ENCODE measurements at places on chromosomes 7 and 10. TPM values are rescaled to one million over a fixed set of nuclear protein-coding genes. Genes with fewer than 3 reads are reported as not detected.
A peak's percentile ranks its signal among the peaks of the same experiment; 100 is the strongest.

The TMEM270 gene
- total RNA-seq, result not detected

GRCh38 chr7:92720604-92721350 is 115.6 kb downstream of the CDK6 start:
- H3K4me3 ChIP-seq, result no peak overlapping the region
- no peak for DNase-seq
- no peaks in the 10 kb centered on the region for H3K27me3 ChIP-seq
- no peaks in the 10 kb centered on the region for H3K36me3 ChIP-seq
- no peaks in the 10 kb centered on the region for H3K4me1 ChIP-seq

The SPDYE9 gene
- not detected for total RNA-seq

DNA sequence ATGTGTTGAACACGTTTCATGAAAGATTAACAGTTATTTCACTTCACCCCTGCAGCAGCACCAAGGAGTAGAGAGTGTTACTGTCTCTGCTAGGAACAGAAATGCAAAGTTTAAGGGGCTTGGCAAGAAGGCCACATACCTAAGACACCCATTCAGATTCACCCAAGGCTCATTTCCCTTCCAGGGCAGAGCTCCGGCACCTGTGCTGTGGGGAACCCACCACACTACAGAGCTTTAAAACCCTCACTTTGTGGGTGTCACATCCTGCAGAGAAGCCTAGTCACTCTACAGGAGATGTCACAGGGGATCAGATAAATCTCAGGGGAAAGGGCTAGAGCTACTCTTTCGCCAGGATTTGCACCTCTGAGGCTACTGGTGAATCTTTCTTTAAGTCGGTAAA is 176.1 kb upstream of the KLF6 start:
- no peaks in the 10 kb centered on the region for H3K36me3 ChIP-seq
- no peak for DNase-seq
- no peak overlapping the region for H3K4me3 ChIP-seq
- no peaks in the 10 kb centered on the region for H3K4me1 ChIP-seq

DNA sequence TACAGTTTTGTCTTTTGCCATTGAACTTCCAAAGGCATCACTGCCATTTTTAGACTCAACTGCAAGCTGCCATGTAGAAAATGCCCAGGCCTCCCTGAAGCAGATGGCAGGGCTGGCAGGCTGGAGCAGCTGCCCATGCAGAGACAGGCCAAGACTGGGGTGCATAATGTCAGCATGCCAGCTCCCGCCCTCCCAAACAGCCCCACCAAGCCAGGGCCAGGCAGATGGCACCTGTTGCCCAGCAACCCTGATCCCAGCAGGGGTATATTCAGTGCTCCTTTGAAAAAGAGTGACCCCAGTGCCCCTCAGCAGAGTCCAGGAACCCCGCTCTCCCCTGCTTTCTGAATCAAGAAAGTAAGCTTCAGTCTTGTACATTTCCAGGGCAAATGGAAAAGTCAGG is 32.6 kb downstream of the VSTM4 start:
- no peaks in the 10 kb centered on the region for H3K4me1 ChIP-seq
- H3K27ac ChIP-seq, result no peak overlapping the region

DNA sequence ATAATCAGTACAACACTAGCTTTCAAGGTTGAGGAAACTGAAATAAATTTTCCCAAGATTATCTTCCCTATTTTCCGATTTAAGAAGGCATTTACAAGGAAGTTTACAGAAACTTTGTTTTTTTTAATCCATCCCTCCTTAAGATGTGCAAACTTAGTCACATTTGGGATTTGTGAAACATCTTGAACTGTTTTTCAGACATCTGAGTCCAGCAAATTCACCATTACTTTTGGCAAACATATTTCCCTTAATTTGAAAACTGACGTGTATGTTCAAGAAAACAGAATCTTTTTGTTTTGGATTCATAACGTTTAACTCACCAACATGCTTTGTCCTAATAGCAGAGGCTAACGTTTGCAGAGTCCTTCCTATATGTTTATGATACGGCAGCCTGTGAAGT is 19.5 kb downstream of the GLI3 start:
- no peaks in the 10 kb centered on the region for H3K27me3 ChIP-seq
- peaks cover 2% of the 10 kb centered on the region for H3K36me3 ChIP-seq
- DNase-seq, result no peak
- no peak overlapping the region for H3K27ac ChIP-seq
- H3K4me3 ChIP-seq, result no peak overlapping the region

GRCh38 chr7:152986376-152986775 is 226.8 kb downstream of the ACTR3B start:
- no peaks in the 10 kb centered on the region for H3K36me3 ChIP-seq
- DNase-seq, result no peak
- no peak overlapping the region for H3K4me3 ChIP-seq

The STK31 gene
- 0.94 TPM for total RNA-seq

DNA sequence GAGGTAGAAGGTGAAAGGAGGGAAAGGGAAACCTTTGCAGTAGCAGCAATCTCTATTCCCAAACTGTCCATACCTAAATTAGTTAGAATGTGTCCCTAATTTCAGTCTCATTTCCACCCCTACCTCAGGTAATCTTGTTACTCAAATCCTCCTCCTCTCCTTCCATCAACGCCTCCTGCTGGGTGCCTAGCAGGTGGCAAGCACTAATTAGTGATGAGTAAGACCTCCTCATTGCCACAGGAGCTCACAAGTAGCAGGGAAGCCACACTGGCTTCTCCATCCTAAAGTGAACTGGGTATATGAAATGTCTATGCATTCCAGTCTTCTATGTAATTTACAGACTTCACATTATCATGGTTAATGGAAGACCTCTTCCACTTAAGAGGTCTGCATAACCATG is 25.7 kb upstream of the FAM133B start:
- H3K27ac ChIP-seq, result no peak overlapping the region
- no peak overlapping the region for H3K4me3 ChIP-seq
- no peaks in the 10 kb centered on the region for H3K27me3 ChIP-seq
- no peak for DNase-seq
- no peaks in the 10 kb centered on the region for H3K4me1 ChIP-seq

The NPSR1 gene
- total RNA-seq, result not detected

GRCh38 chr10:81135851-81136250 is 598.1 kb downstream of the SH2D4B start:
- H3K4me1 ChIP-seq, result no peaks in the 10 kb centered on the region
- no peak overlapping the region for H3K4me3 ChIP-seq
- no peaks in the 10 kb centered on the region for H3K27me3 ChIP-seq
- H3K36me3 ChIP-seq, result no peaks in the 10 kb centered on the region

GRCh38 chr10:3704565-3705325 is 80.3 kb downstream of the KLF6 start:
- H3K4me3 ChIP-seq, result no peak overlapping the region
- no peaks in the 10 kb centered on the region for H3K4me1 ChIP-seq
- no peak overlapping the region for H3K27ac ChIP-seq
- H3K27me3 ChIP-seq, result no peaks in the 10 kb centered on the region
- DNase-seq, result no peak

DNA sequence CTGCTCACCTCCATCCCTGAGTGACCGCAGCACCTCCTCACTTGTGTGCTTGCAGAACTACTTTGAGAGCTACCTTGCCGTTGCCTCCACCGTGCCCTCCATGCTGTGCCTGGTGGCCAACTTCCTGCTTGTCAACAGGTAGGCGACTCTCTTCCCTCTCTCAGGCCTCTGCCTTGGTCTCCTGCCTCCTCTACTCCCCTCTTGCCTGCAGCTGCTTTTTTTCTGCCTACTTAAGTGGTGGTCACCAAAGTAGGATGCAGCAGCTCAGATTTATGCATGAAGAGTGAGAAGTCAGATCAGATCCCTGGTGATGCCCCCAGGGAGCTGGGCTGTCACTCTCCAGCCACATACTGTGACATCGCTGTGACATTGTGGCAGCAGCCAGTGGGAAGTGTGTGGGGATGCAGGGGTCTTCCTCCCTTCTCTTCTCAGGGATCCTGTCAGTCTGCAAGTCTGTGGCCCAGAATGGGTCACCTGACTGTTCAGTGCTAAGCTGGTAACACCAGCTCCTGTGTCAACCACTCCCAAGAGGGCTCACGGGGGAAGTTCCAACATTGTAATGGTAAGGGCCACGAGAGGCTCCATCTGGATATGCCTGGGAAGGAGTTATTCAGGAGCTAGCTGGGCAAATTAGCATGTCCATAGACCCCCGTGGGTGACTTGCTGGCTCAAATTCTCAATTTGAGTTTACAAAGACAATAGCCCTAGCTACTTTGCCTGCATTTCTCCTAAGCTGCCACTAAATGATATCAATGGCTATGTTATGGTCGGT is 25.3 kb downstream of the SLC29A3 start:
- no peak overlapping the region for H3K27ac ChIP-seq
- H3K4me3 ChIP-seq, result no peak overlapping the region
- H3K36me3 ChIP-seq, result no peaks in the 10 kb centered on the region
- H3K27me3 ChIP-seq, result no peaks in the 10 kb centered on the region
- no peak for DNase-seq
- no peaks in the 10 kb centered on the region for H3K4me1 ChIP-seq

GRCh38 chr7:100694098-100694745 is at the start of gene GIGYF1:
Gene GIGYF1, minus strand, starts transcription at chr7:100694250. Its CDS starts 6,012 bp downstream, at chr7:100688238.
- peak; percentile 85 for DNase-seq
- peak within 1 kb of the TSS; percentile 97 for H3K4me3 ChIP-seq
- no peaks in the 10 kb centered on the region for H3K27me3 ChIP-seq
- no peaks in the 10 kb centered on the region for H3K36me3 ChIP-seq
- no peak within 1 kb of the TSS for H3K27ac ChIP-seq

The MCM10 gene
- 0.78 TPM for total RNA-seq

DNA sequence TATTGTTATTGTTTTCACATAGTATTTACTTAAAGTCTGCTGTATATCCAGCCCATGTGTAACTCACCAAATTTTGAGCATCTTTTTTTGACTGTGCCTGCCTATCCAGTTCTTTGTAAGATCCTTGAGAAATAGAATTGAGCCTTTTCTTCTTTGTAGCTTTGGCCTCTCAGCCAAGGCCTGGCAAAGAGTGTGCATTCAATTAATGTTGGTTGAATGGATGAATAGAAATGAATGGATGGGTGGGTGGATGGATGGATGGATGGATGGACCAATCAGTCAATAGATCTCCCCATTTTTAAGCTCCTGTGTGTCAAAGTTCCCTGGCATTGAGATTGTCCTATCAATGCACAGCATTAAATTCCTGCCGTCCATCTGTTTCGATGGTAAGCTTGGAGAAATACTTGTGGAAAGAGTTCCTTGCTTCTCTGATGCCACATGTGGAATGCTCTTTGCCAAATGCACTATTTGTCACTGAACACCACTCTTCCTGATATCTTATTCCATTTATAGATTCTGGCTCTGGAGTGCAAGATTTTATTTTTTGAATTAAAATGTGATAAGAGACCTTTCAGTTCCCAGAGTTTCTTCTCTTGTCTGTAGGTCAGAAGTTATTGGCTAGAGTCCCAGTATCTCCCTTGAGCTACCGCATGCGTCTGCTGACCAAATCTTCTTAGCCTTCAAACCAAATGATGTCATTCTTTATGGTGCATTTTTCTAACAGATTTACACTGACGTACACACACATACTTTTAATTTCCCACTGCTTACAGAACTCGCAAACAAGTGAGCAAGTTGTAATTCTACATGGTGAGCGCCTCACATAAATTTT is 20.7 kb upstream of the ADRB1 start:
- no peak overlapping the region for H3K4me3 ChIP-seq
- H3K27me3 ChIP-seq, result no peaks in the 10 kb centered on the region
- H3K4me1 ChIP-seq, result no peaks in the 10 kb centered on the region

- H3K4me3 ChIP-seq, result no peak overlapping the region
- no peaks in the 10 kb centered on the region for H3K27me3 ChIP-seq
- peaks cover 3% of the 10 kb centered on the region for H3K4me1 ChIP-seq
- no peaks in the 10 kb centered on the region for H3K36me3 ChIP-seq
- peak overlapping the region; percentile 45 for H3K27ac ChIP-seq
Measured at GRCh38 chr7:158650821-158651225, 53.8 kb downstream of the NCAPG2 start.

GRCh38 chr10:45147000-45147399 is 146.3 kb downstream of the ZNF22 start:
- no peaks in the 10 kb centered on the region for H3K27me3 ChIP-seq
- no peak overlapping the region for H3K4me3 ChIP-seq
- no peak overlapping the region for H3K27ac ChIP-seq
- no peak for DNase-seq
- H3K36me3 ChIP-seq, result no peaks in the 10 kb centered on the region

DNA sequence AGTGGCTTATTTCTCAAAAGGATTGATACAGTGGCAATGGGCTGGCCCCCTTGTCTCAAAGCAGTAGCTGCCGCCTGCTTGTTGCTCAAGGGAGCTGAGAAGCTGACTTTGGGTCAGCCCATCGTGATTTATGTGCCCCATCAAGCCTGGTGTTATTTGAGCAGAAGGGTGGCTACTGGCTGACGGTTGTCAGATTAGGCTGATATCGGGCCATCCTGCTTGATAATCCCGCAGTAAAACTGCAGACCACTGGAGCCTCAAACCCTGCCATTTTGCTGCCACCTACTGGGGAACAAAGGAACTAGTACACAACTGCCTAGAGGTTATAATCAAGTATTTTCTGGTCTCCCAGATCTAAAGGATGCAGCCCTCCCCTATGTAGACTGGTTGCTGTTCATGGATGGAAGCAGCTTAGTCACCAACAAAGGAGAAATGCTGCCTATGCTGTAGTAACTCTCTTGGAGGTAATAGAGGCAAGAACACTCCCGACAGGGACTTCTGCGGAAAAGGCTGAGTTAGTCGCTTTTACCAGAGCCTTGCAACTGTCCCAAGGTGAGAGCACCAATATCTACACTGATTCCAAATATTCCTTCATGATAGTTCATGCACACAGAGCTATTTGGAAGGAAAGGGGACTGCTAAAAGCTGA is 65.9 kb upstream of the ZNF92 start:
- DNase-seq, result no peak
- H3K36me3 ChIP-seq, result no peaks in the 10 kb centered on the region
- no peak overlapping the region for H3K27ac ChIP-seq
- no peak overlapping the region for H3K4me3 ChIP-seq

The CPED1 gene
- total RNA-seq, result 201 TPM

DNA sequence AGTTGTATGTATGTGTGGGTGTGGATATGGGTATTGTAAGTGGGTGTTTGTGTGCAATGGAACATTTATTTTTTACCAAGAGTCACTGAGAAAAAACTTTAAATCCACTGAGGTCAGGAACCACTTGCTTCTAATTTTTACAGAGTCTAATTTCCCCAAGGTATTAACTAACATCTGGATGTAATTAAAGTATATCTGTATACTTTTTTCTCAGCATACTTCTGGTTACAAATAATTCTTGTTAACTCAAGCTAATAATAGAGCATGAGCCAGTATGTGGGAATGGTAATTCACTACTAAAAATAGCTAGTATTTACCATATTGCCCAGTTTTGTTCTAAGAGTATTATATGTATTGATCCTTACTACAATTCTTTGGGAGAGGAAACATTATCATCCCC is 24.6 kb upstream of the STEAP4 start:
- no peak for DNase-seq
- H3K4me1 ChIP-seq, result no peaks in the 10 kb centered on the region
- H3K27me3 ChIP-seq, result no peaks in the 10 kb centered on the region
- no peaks in the 10 kb centered on the region for H3K36me3 ChIP-seq

Data from aorta (tissue), 5 donors.